Stimulated activated CD8-positive, alpha-beta memory T cell treated with anti-CD3 and anti-CD28 coated beads, Interleukin-2, amount 100 ng/mL, for 1 hour (primary cell): ENCODE measurements at places on chromosomes 5 and 9.
A peak's percentile ranks its signal among the peaks of the same experiment; 100 is the strongest.

GRCh38 chr5:127967323-127967982 is 116.1 kb upstream of the SLC12A2 start:
- DNase-seq, result no peak

DNA sequence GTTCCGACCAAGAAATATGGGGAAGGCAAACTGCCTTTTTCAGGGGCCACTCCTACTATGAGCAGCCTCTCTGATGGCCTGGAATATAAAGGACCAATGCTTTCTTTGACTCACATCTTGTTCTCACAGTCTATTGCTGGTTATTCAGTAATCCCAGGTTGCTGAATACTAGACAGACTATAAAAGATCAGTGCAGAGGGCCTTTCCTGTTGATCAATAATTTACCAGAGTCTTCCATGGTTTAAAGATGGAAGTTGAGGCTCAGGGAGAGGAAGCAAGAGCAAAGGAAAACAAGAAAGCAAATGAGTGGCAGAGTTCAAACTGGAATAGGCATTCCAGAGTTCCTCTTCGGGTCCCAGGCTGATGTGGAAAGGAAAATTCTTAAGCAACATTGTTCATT is 62.9 kb downstream of the FBXO38 start:
- no peak for DNase-seq

GRCh38 chr9:4844056-4844838 is 51.5 kb downstream of the RCL1 start:
- no peak for DNase-seq

GRCh38 chr9:93270976-93271375 is 87.0 kb downstream of the WNK2 start:
- DNase-seq, result no peak

DNA sequence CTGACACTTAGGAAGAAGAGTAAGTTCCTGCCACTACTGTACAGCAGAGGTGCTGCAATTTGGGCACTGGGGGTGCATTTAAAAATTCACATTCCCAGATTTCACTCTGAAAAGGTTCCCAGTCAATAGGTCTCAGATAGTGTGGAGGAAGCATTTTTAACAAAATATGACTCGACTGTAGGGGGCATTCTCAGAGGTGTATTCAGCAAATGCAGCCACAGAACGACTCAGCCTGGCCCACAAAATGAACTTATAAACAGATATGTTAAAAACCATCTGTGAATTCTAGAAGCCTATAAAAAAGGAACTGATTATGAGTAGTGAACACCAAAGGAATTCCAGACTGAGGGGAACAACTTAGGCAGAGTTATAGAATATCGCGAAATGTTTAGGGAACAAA is 31.1 kb downstream of the MLLT3 start:
- DNase-seq, result no peak

DNA sequence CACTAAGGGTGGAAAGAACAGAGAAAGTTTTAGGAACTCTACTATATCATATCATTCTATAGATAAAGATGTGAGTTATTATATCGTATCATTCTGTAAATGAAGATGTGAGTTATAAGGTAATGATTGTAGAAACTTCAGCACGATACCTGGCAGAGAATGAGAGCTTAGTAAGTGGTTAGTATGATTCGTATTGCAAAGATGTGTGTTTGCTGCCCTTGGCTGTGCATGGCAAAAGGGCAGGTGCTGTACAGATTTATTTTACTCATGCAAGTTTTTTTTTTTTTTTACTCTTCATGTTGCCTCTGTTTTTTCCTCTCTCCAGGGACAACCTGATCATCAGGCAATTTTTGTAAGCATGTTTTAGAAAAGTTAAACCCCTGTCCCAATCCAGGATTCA is 83.3 kb downstream of the EGFLAM start:
- DNase-seq, result no peak

DNA sequence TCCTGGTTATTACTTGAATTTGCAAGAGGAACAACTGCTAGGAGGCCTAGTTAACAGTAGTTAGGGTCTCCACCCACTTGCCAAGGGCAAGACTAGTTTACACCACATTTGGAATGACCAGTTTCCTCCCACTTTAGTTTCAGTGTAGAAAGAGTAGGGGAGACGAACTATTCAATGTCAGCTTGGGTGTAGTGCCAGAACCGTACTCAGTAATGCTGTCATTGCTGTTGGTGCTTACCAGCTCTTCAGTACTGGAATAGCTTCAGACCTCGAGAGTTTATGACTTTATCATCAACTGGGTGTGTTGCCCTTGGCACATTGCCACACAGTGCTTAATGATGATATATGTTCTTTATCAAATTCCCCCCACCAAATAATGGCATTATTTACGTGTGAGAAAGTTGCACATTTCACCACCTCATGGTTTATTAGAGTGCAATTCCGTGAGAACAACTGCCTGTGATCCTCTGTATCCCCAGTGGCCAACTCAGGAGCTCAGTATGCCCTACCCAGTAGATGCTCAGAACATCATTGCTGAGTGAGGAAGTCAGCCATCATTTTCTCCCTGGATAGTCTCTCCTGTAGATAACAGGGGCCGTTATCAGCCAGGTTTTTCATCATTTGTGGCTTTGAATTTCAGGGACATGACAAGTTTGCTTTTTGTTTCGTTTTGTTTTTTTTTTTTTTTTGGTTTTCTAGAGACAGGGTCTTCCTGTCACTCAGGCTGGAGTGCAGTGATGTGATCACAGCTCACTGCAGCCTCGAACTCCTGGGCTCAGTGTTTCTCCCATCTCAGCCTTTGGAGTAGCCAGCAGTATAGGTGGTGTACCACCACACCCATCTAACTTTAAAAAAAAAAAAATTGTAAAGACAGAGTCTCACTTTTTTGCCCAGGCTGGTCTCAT is 67.3 kb downstream of the DOCK8 start:
- DNase-seq, result no peak

DNA sequence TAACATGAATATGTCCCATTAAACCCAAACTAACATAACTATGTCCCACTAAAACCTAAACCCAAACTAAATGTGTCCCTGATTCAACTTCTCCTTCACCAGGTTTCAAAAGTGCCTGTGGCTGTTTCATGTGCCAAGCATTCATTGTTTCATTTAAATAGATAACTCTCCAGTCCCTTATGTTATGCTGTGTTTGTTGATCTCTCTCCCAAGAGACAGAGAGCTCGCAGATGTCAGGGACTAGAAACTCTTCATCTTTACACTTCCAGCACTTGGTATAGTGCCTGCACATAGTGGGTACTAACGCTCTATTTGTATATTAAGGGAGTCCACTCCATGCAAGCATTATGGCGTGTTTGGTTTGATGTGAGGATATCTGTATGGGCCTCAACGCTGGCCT is 118.0 kb downstream of the GPBP1 start:
- no peak for DNase-seq

- DNase-seq, result peak; percentile 37
Measured at GRCh38 chr9:127004946-127005769, 90.6 kb downstream of the RALGPS1 start.

- no peak for DNase-seq
Measured at GRCh38 chr5:73126381-73126780, 6.0 kb downstream of the TMEM171 start.

DNA sequence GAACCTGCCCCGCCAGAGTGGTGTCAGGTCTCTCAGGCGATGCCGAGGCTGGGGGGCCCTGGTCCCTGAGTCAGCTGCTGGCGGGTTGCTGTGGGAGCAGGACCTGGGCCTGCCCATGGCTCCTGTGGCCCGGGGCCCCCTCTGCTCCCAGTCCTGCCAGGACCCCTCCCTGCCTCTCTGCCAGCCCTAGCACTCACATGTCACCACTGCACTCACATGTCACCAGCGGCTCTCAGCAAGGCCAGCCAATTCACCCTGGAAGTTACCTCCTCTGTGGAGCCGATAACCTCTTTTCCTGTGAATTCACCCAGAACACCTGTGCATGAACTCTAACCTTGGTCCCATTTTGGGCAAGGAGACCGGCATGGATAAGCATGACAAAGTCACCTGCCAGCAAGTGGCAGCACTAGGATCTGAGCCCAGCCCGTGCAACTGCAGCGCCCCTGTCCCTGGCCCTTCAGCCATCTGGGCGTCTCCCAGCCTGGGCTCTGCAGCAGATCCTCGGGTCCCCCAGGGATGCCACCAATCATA is 170.2 kb downstream of the GAPVD1 start:
- no peak for DNase-seq

DNA sequence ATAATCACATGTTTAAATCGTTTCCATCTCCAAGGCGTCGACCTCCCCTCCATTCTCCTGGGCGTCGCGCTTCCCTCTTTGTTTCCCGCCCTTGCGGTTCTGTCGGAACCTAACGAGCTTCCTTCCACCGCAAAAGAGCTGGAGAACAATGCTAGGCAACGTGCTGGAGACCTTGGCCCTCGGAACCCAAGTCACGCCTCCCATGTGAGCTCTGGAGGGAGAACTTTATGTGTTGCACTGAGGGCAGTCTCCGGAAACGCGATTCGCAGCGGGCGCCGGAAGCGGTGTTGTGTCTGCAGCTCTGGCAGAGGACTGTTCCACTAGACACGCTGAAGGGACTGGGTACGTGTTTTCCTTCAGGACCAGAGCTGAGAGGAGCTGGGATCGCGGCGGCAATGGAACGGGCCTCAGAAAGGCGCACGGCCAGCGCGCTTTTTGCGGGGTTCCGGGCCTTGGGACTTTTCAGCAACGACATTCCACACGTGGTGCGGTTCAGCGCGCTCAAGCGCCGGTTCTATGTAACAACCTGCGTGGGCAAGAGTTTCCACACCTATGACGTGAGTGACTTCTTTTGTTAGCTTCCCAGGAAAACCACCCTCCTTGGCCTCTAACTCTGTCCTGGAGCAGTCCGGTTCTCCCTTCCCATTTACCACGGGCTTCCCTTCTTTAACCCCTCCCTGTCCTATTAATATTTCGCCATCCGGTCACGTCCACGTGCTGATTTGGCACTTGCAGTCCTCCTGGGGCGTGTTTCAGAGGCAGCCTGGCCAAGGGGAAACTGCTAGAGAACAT is at the start of gene WDR36:
TSS of gene WDR36 (plus strand) at position 287 of the 792 bp plus-strand sequence. CDS start at position 396, 109 bp downstream.
- DNase-seq, result peak; percentile 81

DNA sequence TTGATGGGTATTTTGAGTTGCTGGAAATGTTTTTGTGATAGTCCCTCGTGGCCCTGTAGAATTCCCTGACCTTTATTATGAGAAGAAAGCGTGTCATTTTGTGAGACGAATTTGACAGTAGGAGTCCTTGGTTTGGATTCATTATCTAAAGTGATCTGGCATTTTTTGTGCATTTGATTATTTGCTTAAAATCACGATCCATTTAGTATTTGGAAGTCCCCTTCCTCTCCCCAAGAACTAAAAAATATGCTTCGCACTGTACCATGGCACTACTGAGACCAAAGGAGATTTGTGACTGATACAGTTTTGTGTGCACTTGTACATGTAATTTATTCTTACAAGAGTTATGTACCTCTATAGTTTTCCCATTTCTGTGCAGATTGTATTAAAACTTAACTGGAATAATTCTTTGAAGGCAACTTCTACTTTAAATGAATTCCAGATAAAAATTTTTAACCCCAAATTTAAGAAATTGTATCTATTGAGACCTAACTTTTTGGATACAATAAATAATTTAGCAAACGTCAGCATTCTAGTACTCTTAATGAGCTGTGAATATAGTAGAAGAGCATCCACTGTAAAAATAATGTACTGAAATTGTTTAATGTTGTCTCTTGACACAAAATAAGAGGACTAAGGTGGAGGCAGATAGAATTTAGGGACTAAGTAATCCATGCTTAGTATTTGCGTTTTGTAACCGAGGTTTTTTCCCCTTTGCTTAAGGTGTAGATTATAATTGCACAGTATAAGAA is 2.1 kb downstream of the MAP3K1 start:
- DNase-seq, result no peak
